ENCODE measurements at places on chromosomes 7 and 10.
A peak's percentile ranks its signal among the peaks of the same experiment; 100 is the strongest.

DNA sequence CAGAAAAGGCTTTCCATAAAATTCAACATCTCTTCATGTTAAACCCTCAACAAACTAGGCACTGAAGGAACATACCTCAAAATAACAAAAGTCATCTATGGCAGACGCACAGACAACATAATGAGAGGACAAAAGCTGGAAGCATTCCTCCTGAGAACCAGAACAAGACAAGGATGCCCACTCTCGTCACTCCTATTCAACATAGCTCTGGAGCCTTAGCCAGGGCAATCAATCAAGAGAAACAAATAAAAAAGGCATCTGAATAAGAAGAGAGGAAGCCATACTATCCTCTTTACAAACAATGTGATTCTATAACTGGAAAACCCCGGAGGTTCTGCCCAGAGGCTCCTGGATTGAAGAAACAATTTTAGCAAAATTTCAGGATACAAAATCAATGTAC is 251.0 kb downstream of the MALRD1 start:
- DNase-seq, result no peak

DNA sequence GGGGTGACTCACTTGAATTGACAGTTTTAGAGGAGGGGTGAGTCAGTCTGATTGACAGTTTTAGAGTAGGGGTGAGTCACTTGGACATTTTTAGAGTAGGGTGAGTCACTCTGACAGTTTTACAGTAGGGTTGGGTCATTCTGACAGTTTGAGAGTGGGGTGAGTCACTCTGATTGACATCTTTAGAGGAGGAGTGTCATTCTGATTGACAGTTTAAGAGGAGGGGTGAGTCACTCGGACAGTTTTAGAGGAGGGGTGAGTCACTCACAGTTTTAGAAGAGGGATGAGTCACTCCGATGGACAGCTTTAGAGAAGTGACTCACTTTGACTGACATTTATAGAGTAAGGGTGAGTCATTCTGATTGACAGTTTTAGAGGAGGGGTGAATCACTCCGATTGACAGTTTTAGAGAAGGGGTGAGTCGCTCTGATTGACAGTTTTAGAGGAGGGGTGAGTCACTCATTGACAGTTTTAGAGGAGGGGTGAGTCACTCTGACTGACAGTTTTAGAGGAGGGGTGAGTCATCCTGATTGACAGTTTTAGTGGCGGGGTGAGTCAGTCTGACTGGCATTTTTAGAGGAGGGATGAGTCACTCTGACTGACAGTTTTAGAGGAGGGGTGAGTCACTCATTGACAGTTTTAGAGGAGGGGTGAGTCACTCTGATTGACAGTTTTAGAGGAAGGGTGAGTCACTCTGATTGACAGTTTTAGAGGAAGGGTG is 595.9 kb downstream of the DNAJB6 start:
- DNase-seq, result no peak

GRCh38 chr10:59944339-59944935 is 38.1 kb upstream of the CCDC6 start:
- DNase-seq, result no peak

DNA sequence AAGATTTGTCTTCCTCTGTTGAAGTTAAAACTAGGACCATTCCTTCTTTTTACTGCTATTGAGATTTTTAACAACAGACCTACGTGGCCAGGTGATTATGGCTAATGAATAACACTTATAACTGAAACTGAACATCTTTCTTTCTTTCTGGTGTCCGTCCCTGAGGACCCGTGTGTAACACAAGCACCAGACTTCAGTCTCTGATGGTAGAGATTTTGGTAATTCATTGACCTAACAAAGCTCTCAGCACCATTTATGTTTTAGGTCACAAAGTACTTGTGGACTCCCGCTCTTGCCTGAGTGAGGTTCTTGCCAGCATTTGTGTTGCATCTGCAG is 40.4 kb upstream of the TMEM229A start:
- no peak for DNase-seq

DNA sequence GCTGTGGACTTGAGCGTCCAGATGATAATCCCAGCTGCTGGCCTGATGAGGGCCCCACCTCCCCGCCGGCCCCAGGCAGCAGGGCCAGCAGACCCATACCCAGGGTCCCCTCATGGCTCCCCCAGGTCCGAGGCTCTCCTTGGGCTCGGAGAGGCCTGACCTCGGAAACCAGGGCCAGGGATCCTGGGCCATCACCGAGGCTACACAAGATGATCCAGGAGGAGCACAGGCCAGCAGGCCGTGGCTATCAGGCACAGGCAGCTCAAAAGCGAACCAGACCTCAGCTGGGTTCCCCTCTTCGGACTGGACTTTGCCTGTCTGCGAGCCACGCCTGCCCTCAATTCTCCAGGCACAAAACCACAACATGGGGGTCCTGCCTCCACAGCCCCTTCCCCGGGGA is 17.4 kb downstream of the PDGFA start:
- DNase-seq, result no peak

DNA sequence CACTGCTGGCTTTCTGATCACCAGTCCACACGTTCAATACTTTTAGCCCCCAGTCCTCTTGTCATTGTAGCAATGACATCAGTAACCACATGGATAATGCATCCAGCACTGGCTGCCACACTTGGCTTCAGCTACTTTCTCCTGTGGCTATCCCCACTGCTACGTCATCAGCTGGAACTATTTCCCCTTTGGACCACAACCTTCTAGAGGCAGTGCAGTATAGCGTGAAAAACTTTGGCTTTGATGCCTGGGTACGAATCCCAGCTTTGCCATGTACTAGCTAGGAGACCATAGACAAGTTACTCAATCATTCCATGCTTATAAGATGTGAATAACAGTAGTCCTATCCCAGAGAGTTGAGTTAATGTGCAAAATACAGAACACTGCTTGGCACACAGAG is 63.2 kb downstream of the CCDC3 start:
- no peak for DNase-seq

DNA sequence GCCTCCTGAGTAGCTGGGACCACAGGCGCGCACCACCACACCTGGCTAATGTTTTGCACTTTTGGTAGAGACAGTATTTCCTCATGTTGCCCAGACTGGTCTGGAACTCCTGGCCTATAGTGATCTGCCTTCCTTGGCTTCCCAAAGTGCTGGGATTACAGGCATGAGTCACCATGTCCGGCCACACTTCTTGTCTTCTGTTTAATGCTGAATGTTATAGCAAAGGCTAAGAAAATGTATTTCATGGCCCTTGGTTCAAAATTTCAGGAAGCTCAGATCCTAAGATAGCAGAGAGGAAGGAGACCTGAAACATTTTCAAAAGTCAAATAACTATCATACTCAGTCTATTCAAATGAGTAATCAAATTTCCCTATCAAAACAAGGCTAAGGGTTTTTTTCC is 229.6 kb downstream of the BAMBI start:
- DNase-seq, result no peak

- DNase-seq, result no peak
Measured at GRCh38 chr10:22597138-22597537, 117.2 kb downstream of the PIP4K2A start.

GRCh38 chr10:101569323-101569621 is 18.8 kb downstream of the POLL start:
- no peak for DNase-seq

DNA sequence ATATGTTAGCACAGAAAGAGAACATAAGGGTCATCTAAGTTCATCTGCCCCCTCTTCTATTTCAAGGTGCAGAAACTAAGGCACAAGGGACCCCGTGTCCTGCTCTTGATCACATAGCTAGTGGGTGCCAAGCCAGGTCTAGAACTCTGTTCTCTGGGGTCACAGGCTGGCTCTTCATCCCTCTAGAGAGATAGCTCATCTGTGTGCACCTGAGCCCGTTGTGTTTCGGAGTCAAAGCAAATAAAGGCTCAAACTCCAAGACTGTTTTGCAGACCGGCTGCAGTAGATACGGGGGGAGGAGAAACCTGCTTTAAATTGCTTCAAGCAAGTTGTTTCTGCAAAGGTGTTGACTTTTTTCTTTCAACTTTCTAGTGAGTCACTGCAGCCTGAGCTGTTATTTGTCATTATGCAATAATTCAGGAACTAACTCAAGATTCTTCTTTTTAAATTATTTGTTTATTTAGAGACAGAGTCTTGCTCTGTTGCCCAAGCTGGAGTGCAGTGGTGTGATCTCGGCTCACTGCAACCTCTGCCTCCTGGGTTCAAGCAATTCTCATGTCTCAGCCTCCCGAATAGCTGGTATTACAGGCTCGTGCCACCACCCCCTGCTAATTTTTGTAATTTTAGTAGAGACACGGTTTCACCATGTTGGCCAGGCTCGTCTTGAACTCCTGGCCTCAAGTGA is 6.5 kb downstream of the BLVRA start:
- no peak for DNase-seq

DNA sequence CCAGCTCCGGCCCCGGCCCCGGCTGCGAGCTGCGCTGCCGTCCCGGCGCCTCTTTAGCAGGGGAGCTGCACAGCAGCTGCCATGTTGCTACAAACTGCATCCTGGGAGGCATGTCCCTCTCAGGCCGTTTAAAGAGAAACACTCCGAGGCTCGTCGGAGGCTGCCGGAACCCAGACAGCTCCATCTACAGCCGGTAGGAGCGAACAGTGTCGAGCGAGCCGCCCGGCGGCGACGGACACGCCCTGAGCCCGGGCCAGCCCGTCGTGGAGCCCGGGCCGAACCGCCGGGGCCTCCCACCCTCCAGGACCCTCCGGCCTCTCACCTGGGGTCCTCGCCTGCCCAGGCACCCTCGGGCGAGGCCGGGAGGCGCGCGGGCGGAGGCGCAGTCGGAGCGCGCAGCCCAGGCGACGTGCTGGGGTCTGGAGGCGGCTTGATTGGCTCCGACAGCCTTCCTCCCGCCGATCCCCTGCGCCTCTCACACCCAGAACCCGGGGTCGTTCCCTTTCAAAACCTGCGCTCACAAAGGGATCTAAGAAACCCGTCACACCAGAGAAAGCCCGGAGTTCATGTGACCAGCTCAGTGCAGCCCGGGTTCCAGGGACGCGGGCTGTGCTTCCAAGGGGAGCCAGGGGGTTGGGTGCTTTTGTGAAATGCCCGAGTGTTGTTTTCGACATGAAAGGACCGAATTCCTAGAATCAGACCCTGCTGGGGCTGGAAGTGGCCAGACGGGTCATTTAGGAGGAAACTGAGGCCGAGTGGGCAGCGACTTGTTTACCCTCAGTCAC is at the start of gene ZNF777:
TSS of gene ZNF777 (minus strand) at position 570 of the 785 bp plus-strand sequence. CDS start 5,040 bp downstream, outside the sequence.
- peak; percentile 61 for DNase-seq

DNA sequence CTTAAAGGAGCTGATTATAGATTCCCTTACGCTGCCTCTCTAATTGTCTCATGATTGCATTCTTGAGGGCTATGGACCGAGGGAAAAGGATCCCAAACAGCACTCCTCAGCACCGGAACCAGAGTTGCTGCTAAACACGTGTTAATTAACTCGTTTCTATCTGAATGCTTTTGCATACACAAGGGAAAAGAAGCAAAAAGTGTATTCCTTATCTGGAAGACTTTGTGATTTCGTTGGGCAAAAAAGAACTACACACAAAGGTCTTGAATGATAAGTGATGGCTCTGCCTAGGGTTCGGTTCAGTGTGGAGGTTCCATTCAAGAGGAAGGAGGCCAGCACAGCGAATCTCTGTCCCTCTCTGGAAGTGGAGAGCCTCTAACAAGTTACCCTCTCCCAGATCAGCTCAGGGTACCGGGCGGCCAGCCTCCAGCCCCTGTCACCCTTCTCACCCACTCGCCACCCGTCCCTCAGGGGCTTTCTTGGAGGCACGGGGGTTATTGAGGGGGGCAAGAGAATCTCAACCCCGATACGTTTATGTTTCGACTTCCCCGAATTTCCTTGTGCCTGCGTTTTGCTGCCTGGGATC is 515 bp upstream of the SLC4A2 start:
- DNase-seq, result no peak

DNA sequence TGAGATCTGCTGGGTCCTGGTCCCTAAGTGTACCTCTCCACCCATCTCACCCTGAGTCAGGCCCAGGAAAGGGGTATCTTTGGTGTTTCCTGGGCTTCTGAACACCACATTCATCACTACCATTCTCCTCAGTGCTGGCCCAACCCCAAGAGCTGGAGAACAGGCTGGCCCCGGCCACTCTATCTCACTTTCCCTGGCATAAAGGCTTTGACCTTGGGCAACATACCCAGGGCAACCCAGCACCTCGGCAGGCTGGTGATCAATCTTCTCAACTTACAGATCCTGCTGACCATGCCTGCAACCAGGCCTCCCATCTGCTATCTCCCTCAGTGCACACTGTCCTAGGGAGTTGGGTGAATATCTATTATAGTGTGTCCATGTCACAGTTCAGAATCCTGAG is 2.1 kb downstream of the VSIR start:
- no peak for DNase-seq

- no peak for DNase-seq
Measured at GRCh38 chr10:69892816-69893215, 91.1 kb downstream of the COL13A1 start.

Data from T-helper 22 cell (primary cell).